ENCODE measurements at places on chromosomes 12 and 14.

DNA sequence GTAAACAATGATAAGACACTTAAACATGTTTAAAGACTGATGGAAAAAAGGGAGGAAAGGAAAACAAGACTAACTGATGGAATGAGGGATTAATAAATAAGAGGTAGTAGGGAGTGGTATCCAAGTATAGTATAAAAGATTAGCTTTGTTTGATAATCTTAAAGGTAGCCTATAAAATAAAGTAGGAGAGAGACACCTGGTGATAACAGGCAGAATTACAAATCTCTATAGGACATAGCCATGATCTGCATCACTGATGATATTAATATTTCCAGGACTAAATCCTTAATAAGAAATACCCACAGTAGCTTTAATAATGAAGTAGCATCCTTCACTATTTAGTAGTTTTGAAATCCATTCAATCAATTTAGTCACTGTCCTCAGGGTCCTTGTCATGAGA lies 30.4 kb downstream of the DLGAP5 start:
- no peak for DNase-seq

GRCh38 chr14:33592297-33592696 lies 358.6 kb downstream of the EGLN3 start:
- no peak for DNase-seq

DNA sequence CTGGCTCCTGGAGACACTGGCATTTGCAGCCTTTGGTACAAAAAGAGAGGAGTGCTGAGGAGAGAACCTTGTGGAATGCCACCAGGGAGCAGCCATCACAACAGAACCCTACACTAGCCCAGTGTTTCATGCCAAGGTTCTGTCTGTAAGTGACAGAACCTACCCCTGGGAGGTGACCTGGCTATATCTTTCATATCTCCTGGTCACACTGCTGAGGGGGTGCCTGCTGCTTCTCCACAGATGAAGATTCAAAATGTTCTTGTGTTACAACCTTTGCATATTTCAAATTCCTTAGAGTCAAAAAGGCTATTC lies 12.7 kb upstream of the EIF4B start:
- no peak for DNase-seq

DNA sequence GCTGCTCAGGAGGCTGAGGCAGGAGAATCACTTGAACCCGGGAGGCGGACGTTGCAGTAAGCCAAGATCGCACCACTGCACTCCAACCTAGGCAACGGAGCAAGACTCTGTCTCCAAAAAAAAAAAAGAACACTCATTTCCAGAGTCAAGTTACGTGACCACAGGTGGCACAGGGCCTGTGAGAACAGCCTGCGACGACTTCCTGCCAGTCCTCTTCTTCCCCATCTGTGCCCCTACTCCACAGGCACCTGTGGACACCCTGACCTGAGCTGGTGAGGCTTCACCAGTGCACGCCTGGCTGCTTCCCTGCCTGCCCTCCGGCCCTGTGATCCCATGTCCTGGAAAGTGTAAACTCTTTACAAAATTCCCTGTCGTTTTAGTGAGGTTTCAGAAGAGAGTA lies 77.7 kb downstream of the PPP2R5C start:
- no peak for DNase-seq

GRCh38 chr12:6602526-6602925 lies 4.7 kb downstream of the CHD4 start:
- no peak for DNase-seq

DNA sequence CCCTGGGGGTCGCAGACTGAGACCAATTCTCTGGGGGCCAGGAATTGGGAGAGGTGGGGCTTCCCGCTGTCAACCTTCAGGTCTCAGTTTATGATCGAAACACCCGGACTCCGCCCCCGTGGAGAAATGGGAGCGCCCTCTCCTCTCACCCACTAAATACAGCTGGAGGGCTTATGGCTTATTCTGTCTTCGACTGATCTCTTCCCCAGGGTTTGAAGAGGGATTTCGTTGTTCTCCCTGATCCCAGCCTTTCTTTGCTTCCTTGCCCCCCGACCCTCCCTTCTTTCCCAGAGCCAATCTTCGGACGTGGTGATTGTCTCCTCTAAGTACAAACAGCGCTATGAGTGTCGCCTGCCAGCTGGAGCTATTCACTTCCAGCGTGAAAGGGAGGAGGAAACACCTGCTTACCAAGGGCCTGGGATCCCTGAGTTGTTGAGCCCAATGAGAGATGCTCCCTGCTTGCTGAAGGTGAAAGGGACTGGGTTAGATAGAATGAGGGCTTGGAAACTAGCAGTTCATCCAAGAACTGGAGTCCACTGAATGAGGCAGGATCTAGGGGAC lies 607 bp downstream of the OS9 start:
- DNase-seq: no peak

DNA sequence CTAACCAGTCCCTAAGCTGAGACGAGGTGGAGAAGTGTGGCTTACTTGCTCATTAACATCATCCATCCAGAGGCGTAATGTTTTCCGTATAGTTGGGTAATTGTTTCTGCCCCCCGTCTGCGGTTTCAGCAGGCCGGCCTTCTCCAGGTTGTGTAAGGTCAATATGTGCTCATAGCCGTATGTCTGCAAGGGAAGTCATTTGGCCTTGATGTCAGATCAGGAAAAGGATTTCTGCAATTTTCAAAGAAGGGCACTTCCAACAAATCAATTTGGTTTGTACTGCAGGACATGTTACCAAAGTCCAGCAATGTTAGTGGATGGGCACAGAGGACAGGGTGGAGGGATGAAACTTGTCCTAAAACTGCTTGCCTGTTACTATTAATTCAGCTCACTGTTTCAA lies 9.9 kb upstream of the DIABLO start:
- DNase-seq: no peak

DNA sequence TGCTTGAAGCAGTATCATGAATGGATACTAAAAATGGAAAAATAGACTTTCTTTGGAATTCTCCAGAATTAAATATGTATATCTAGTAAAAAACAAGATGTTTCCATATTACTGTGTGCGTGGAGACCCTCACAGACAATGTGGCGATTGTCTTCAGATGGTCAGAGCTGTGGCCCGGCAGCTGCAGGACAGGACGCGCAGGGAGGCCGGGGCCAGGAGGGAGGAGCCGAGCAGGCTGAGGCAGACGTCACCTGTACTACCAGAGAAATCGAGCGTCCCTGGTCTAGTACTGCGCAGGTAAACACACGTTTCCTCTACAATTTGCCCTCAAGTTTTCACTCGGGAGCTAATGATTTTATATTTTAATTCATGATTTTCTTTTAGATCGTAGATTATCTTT lies 22.8 kb downstream of the DDX51 start:
- DNase-seq: no peak

DNA sequence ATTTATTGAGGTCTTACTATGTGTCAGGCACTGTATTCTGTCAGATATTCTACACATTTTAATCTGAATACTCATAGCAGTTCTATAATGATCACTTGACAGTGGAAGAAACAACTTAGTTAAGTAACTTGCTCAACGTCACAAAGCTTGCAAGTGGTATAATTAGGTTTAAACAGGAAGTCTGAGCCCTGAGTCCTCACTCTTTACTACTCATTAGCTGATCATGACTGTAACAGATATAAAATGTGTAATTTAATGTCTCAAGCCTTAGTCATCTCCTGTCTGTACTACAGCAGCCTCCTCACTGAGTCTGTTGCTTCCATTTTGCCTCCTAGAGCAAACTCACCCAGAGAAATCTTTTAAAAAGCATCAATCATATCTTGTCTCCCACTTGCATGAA lies 38.9 kb downstream of the PPP4R4 start:
- DNase-seq: no peak

GRCh38 chr14:26595926-26596542 lies 1.8 kb downstream of the NOVA1 start:
- DNase-seq: no peak

DNA sequence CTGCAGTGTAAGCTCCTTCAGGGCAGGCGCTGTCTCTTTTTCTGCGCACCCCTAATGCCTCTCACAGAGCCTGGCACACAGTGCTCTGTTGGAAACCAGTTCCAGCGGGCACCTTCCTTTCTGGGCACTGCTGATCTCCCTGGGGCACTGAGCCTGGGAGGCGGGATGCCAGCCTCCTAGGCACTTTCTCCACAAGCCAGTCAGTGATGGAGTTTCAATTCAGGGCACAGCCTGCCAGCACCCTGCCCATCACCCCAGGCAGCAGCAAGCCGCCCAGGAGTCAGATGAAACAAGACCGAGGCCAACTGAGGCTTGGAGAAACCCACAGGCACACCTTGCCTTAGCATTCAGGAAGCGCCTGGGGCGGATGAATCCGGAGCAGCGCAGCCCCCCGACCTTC lies 5.7 kb upstream of the CTDSP2 start:
- no peak for DNase-seq

- DNase-seq: no peak
These were observed 148.0 kb downstream of the SLC38A4 start for GRCh38 chr12:46677749-46678148.

- DNase-seq: no peak
These were observed 47.9 kb upstream of the PLEKHG7 start for GRCh38 chr12:92654929-92655328.

GRCh38 chr14:28340816-28341215 lies 425.8 kb upstream of the FOXG1 start:
- no peak for DNase-seq

DNA sequence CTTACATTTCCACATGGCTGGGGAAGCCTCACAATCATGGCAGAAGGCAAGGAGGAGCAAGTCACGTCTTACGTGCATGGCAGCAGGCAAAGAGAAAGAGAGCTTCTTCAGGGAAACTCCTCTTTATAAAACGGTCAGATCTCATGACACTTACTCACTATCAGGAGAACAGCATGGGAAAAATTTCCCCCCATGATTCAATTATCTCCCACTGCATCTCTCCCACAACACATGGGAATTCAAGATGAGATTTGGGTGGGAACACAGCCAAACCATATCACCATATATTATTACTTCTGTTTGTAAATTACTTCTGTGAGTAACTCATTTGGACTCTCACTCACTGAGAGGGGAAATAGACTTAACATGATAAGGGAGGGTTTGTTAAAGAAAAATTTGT lies 1496.8 kb upstream of the TMEM132C start:
- DNase-seq: no peak

DNA sequence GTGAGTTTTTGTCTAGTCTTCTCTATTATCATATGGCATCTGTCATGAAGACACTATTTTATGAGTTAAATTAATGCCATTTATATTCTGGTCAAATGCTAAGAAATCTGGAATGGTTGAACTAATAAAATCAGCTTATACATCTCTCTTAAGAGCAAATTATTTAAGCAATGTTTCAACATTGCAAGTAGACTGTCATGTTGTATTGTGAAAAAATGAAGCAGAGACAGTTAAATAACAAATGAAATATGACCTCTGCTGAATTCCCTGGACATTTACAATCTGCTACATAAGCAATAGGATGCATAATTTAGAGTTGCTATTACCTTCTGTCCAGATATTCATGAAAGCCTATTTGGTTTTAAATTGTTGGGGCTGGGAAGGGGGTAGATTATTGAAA lies 30.6 kb downstream of the NAV3 start:
- no peak for DNase-seq

DNA sequence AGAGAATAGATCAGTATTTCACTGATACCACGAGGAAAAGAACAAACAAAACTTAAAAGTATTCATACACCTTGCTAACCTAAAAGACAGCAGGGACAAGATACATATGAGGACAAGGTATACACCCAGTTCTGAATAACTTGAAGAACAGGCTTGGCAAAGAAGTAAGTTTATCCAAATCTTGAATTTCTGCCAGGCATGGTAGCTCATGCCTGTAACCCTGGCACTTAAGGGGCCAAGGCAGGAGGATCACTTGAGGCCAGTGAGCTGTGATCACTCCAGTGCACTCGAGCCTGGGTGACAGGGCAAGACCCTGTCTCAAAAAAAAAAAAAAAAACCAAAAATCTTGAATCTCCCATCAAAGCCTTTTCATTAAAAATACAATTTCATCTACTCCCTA lies 25.0 kb downstream of the EIF2S1 start:
- no peak for DNase-seq

DNA sequence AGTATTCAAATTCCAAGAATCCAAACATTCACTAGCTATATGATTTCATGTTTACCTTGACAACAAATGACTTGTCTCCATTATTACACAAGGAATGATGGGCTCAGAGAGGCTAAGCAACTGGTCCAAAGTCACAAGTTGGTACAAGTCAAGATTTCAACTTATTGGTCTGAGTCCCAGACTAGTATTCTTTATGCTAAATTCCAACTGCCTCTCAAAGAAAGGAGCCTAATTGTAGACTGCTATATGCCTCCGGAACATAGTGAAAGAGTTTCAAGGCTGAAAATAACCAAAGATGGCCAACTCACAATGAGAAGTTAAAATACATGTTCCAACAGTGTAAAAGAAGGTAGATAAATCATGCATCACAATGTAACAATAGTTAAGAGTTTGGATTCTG lies 7.5 kb downstream of the BTG1 start:
- DNase-seq: no peak

DNA sequence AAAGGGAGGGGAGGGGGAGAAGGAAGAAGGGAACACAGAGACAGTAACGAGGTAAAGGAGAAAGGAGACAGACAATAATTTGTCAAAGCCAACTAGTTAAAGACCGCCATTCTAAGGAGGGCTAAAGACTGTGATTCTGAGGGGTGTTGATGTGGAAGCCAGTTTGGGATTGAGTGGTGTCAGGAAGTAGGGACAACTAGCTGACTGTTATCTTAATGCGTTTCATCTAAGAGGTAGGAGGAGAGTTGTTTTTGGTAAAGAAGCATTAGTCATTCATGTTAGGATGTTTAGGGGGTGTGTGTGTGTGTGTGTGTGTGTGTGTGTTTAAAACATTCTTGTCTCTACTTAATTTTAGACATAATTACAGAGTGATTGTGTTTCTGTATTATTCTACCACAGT lies 95.0 kb downstream of the INSM2 start:
- no peak for DNase-seq

GRCh38 chr12:510071-510825 lies 50.5 kb downstream of the B4GALNT3 start:
- DNase-seq: no peak

GRCh38 chr12:116241157-116241759 lies 36.2 kb downstream of the MED13L start:
- no peak for DNase-seq

- DNase-seq: no peak
These were observed 45.1 kb downstream of the FAM222A start for GRCh38 chr12:109758426-109759420.

GRCh38 chr12:12539028-12539810 lies 23.4 kb downstream of the DUSP16 start:
- DNase-seq: no peak

DNA sequence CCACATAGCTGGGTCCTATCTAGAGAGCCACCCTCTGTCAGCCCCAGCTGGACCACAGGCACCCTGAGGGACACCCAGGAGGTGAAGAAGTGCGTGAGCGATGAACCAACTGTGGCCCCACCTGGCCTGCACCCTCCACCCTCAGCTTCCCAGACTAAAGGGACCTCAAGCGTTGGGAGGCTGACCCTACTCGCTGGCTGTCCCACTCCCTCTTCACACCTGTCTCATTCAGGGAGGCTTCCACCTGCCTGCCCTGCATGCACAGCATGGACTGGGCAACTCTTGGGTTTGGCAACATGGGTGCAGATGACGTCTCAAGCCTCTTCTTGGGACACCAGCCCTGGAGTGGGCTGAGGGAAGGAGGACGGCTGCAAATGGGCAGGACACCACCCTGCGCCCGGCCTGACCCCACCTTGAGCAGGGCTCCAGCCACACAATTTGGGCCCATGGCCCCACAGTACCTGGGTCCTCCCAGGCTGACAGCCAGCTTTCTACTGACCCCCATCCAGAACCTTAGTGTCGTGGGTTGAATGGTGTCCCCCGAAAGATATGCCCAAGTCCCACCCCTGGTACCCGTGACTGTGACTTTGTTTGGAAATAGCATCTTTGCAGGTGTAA lies 2.1 kb downstream of the TMEM179 start:
- DNase-seq: no peak
